ENCODE measurements at places on chromosomes 7 and 10. TPM values are rescaled to one million over a fixed set of nuclear protein-coding genes. Genes with fewer than 3 reads are reported as not detected.

DNA sequence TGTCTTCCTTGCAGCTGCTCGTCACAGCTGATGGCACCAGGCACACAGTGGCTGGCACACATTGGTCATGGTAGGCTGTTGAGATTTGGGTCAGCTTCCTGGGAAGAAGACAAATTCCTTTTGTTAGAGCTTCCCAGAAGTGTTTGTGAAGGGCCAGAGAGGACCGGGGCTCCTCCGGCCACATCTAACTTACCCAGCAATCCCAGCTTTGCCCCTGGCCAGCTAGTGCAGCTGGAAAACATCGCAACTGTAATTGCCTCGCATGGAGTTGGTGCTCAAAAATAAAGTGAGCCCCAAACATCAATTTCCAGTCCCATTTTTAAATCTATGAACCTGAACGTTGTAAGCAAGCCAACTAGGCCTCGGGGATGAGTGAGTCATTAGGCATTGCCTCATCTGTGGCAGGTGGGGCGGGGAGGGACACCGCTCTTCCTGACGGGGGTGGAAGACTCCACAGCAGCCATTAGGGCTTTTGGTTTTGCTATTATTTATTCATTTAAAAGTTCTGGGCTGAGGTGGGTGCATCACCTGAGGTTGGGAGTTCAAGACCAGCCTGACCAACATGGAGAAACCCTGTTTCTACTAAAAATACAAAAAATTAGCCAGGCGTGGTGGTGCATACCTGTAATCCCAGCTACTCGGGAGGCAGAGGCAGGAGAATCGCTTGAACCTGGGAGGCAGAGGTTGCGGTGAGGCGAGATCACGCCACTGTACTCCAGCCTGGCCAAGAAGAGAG, 12.4 kb downstream of the CPA5 start:
- DNase-seq, result no peak

- no peak for DNase-seq
Measured at GRCh38 chr10:122446668-122447423, 7.6 kb upstream of the ARMS2 start.

DNA sequence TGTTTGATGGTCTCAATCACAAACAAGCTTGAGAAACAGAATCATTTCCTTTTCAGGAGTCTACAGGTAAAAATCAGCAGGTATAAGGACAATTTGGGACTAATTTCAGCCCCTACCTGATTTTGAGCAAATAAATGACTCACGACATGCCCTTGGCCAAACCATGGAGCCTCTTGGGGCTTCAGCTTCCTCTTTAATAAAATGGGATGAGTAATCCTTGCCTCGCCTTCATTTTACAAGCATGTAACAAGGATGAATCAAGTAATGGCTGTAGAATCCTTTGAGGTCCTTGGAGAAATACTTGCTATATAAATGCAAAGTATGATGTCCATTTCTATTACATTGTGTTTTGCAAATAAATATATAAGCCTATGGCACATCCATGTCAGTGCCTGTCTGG, 212.8 kb upstream of the PODXL start:
- DNase-seq, result no peak

DNA sequence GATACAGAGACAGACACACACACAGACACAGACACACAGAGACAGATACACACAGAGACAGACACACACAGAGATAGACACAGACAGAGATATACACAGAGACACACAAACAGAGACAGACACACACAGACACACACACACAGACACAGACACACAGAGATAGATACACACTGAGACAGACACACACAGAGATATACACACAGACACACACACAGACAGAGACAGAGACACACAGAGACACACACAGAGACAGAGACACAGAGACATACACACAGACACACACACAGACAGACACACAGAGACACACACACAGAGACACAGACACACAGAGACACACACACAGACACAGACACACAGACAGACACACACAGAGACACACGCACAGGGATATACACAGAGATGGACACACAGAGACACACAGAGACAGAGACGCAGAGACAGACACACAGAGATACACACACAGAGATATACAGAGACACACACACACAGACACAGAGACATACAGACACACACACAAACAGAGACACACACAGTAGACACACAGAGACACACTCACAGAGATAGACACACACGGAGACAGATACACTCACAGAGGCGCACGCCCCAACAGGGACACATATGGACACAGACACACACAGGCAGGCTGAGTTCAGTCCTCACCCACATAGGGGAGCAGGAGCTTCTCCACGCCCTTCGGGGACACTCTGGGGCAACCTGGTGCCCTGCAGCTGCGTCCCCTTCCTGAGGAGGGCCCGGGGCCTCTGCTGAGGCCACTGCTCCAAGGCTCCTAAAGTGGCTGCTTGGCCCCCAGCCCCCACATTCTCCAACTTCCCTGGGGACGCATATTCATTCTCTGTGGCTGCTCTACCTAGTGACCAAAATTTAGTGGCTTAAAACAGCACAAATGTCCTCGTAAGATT, 10.3 kb upstream of the PPP2R2D start:
- DNase-seq, result no peak

GRCh38 chr10:28151636-28152035, 151.2 kb downstream of the MPP7 start:
- no peak for DNase-seq

GRCh38 chr7:138873220-138873892, 75.4 kb upstream of the ATP6V0A4 start:
- no peak for DNase-seq

GRCh38 chr10:55837273-55837672, 523.8 kb downstream of the ZWINT start:
- no peak for DNase-seq

DNA sequence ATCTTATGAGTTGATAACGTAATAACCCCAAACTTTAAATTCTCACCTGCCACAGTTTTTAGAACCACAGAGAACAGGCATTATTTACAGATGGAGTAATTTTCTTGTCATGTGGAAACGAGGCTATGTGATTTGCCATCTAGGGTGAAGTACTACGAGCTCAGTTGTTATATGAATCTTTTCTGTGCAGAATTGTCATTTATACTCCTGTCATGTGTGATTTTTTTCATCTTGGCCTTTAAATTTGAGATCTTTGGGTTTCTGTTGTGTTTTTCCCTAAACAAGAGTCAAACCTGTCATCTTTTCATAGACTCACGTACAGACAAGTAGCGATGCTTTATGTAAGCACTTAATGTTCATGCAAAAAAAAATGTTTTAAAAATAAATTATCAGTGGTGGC, 153.7 kb upstream of the TAC1 start:
- DNase-seq, result no peak

GRCh38 chr10:74040200-74041126, 42.5 kb downstream of the VCL start:
- no peak for DNase-seq

OGDHL gene
- 2.5 TPM for total RNA-seq

GJD4 gene
- total RNA-seq, result not detected

CDHR1 gene
- 6.1 TPM for total RNA-seq

Measured in glutamatergic neuron (in vitro differentiated cells).